ENCODE measurements at places on chromosomes 2 and 18.

DNA sequence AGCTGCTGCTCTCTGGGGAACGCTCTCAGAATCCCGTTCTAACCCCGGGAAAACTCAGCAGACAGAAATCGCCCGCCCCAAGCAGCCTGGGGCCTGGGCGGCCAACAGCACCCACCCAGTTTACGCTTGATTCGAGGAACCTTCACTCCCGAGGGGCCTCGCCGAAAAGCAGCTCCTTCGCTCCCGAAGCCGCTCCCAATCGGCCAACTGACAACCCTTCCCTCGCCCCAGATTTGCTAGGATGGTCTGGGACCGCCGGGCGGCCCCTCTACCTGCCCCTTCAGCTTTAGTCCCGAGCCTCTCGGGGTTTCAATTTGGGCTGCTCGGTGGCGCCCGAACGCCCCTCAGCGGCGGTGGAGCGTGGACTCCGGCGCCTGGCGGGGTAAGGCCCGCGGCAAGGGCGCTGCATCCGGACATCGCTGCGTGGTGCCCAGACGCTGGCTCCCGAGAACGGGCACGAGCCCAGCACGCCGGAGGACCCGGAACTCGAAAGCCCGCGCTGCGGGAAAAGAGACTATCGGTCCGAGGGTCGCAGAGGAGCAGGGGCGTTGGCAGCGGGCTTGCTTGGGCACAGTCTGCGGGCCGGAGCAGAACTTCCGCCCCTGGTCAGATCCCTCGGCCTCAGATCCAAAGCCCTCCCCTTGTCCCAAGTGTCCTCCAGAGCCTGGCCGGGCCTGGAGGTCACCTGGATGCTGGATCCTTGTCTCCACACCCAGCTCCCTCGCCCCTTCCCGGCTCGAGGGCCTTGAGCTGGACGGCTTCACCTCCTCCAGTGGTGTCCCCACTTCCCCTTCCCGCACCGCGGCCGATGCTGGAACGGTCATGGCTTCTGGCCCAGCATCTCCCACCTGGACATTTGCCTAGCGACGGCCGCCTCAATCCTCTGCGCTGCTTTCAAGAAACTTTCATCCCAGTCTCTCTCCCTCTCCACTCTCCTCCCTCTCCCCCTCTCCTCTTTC is 3.0 kb upstream of the OTX1 start:
- no peak for DNase-seq

DNA sequence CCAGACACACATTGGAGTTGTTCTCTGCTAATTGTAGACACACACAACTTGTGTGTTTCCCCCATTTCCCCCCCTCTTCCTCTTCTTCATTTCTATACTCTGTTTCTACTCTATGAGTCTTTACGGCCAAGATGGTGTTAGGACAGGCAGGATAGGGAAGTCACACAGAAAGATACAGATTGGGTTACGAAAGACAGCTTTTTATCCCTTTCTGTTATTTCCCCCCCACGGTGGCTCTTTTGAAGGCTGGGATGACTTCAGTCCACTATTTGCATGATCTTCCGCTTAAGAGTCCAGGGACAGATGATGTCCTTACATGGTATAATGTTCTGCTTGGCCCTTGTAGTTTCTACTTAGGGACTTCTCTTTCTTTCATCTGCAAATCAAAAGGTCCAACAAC is 1.6 kb upstream of the EMILIN2 start:
- DNase-seq: no peak

- no peak for DNase-seq
Measured at GRCh38 chr2:56001947-56002346, 78.4 kb upstream of the EFEMP1 start.

DNA sequence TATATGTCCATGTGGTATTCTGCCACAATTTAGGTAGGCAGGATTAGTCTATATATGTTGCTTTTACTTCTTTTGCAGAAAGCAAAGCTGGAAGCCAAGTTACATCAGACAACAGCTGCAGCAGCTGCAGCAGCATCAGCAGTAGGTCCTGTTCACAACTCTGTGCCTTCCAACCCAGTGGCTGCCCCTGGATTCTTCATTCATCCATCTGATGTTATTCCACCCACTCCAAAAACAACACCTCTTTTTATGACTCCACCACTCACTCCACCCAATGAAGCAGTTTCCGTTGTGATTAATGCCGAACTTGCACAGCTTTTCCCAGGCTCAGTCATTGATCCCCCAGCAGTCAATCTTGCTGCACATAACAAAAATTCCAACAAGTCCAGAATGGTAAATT is 107.6 kb downstream of the BIRC6 start:
- peak; percentile 48 for DNase-seq

DNA sequence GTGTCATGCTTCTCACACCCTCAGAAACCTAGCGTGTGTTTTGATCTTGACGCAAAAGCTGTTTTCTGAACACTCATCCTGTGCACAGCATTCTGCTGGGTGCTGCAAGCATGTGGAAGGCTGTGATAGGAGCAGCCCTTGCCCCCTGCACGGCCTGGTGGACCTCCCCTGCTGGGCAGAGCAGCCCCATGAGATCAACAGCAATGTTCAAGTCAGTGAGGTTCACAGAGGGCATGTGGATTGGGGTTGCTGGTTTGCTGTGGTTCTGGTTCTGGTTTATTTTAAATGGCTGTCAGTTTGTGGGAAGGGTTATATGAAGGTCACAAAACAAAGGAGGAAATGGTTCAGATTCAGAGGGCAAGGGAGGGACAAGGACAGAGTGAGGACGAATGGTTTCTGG is 71.3 kb downstream of the SOWAHC start:
- DNase-seq: no peak

- no peak for DNase-seq
Measured at GRCh38 chr2:34011684-34012083, 412.6 kb upstream of the FAM98A start.

GRCh38 chr18:41948544-41949110 is 6.4 kb upstream of the PIK3C3 start:
- DNase-seq: no peak

- no peak for DNase-seq
Measured at GRCh38 chr2:136219963-136220362, 102.0 kb upstream of the CXCR4 start.

DNA sequence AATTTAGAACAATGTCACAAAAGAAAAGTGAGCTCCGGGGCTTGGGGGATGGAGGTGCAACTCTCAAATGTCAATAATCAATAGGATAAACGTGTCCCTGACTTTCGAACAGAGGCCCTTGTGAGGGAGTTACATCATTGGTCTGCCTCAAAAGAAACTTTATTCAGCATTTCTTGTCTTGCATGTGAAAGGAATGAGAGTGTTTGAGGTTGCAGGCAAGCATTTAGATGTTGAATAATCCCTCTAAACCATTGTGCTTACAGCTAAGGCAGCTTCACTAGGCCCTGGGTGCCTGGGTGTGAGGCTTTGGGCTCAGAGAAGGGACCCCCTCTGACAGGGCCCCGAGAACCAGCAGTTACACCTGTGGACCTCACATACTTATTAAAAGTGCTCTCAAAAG is 28.6 kb upstream of the FHL2 start:
- no peak for DNase-seq

- DNase-seq: no peak
Measured at GRCh38 chr2:56372071-56372656, 188.4 kb downstream of the CCDC85A start.

GRCh38 chr2:204312105-204312504 is 233.2 kb upstream of the PARD3B start:
- DNase-seq: no peak

DNA sequence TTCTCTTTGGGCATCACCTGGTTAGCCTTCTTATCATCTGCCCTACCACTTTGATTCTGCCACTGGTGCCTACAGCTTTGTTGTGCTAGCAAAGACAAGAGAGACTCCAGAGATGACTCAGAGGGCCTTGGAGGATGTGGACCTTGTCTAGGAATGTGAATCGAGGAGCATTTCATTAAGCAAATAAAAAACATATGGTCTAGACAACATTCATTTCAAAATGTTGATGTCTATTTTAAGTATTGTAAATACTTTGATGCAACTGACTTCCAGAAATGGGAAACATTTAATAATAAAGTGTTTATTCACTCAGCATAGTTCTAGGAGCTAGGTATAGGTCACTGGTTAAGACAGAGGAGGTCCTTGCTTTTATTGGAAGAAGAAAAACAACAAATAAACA is 195.5 kb downstream of the CDCA7 start:
- peak; percentile 28 for DNase-seq

DNA sequence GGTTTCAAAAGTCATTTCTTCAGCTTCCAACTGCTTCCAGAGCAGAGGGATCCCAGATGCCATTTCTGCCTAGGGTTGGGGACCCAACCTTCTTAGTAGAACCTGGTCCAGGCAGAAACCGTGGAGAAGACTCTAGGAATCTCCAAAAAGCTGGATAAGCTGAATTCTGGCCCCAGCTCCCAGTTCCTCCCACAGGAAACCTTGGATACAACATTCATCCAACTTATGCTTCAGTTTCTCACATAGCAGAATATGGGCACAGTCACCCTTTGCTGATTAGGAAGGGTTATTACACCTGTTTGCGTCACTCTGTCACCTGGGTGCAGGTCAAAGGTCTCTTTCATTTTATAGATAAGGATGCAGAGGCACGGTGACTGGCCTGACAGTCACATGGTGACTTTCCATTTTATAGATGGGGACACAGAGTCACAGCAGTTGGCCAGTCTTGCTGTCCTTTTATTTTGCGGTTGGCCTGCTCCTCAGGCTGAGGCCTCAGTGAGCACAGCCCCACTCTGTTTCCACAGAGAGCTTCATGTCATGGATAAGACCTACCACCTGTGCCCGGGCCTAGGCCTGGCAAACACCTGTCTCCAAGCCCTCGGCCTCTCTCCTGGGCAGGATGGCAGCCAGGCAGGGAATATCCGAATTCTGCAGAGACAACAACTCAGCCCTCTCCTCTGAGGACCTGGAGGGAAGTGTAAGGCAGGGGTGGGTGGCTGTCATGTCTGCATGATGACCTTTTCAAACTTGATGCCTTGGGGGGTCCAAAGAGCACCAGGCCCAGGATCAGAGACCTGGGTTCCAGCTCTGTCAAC is 148.8 kb downstream of the SMAD7 start:
- DNase-seq: no peak

DNA sequence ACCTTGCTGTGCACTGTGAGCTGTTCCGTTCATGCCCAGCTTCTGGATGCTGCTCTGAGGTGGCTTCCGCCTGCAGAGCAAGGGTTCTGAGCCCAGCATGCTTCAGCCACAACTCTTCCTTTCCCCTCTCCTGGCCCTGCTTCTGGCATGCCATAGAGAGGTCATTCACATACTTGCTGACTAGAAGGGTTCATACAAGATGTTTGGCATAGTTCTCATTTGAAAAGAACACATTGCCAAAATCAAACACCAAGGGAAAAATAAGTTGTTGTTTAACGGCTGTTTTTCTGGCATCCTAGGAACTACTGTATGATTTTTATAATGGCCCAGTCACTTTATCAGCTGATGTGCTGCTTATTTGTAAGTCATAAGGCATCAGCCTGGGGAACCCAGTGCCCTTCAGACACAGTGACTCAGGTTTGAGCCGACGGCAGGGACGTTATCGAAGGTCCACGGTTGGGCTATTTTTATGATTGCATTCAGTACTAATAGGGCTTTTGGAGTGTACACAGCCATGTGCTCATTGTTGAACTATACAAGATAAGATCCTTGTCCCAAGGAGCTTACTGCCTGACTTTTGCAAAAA is 53.9 kb upstream of the CTAGE1 start:
- DNase-seq: no peak

DNA sequence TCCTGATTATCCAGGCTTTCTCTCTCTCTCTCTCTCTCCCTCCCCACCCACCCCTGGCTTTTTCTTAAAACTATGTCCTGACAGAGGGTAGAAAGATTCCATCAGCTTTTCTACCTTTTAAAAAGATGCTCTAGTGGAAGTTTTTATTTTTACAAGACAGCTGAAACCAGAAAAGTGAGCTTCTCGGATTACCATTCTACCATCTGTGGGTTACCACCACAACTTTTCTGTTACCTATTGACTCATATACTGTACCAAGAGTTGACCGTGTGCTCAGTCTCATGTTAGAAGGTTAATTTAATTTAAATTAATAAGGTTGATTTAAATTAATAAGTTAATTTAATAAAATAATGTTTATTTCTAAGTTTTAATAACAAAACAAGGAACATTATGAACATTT is 137.6 kb downstream of the UPP2 start:
- no peak for DNase-seq

GRCh38 chr2:134988994-134989605 is 58.1 kb downstream of the MAP3K19 start:
- peak; percentile 12 for DNase-seq

- DNase-seq: no peak
Measured at GRCh38 chr2:176614049-176614448, 344.8 kb downstream of the MTX2 start.

DNA sequence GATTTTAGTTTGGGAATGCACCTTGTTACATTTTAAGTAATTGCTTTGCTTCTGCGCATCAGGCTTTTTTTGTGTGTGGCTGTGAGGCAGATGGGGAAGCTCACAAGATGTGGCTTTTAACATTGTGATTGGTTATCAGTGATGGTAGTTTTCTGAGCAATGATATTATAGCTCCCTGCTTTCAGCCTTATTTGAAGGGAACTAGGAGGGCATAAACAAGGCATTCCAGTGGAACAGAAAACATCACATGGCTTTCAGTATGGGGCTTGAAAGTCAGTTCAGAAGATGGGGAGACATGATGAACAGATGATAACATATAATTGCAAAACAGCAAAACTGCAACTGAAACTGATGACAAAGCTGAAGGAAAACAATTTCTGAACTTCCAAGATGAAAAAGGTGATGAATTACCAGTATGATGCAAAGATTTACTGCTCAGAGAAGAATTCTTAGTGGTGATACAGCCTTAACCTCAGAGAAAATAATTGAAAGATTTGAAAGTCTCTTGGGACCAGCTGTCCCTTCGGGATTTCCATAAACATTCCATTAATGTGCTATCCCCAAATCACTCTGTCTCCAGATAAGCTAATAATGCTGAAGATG is 439.7 kb downstream of the RND3 start:
- DNase-seq: no peak

DNA sequence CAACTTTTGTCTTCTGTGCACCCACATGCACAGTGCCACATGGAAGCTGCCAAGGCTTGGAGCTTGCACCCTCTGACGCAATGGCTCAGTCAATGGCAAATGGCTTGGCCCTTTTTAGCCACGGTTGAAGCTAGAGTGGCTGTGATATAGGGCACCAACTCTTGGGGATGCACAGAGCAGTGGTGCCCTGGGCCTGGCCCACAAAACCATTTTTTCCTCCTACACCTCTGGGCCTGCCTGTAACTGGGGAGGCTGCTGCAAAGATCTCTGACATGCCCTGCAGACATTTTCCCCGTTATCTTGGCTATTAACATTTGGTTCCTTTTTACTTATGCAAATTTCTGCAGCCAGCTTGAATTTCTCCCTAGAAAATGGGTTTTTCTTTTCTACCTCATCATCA is 74.9 kb downstream of the ZDBF2 start:
- no peak for DNase-seq

- DNase-seq: no peak
Measured at GRCh38 chr2:237929979-237930378, 36.8 kb upstream of the UBE2F start.

GRCh38 chr2:178271629-178272333 is 77.5 kb downstream of the OSBPL6 start:
- DNase-seq: peak; percentile 91

- DNase-seq: no peak
Measured at GRCh38 chr2:72830273-72830672, 4.4 kb upstream of the EXOC6B start.

Data from skeletal muscle cell (primary cell).